AG04449 (cell line): ENCODE measurements at places on chromosomes 4 and X.
A peak's percentile ranks its signal among the peaks of the same experiment; 100 is the strongest.

DNA sequence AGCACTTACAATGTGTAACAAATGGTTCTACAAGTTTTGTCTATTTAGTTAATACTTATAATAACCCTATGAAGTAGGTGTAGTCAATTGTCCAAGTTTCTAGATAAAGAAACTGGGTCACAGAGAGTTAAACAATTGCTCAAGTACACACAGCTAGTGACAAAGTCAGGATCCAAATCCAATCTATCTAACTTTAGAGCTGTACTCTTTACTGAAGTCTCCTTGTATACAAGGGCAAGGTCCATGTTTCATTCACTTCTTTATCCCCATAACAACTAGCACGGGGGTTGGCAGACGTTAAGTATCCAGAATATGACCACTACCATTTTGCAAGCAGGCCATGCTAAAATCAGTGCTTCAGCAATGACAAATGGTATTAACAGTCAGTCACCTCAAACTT, 141.0 kb downstream of the CHM start:
- DNase-seq: no peak

GRCh38 chr4:82431831-82432230, 1.4 kb downstream of the ENOPH1 start:
- no peak for DNase-seq

DNA sequence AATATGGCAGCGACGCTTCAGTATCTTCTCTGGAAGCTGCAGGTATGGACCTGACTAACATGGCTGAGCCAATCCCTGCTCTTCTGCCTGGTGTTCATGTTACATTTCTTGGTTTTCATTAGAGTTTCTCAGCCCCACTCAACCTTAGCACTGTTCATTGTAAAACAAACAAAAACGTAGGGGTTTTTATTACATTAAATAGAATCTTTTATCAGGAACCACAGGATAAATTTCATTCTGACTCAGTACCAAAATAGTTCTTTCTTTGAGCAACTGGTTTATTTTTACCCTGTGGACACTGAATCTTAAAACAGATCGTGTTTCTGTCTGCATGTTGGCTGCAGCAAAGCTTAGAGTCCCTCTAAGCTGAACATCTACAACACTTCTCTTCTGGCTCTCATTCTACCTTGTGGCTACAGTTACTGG, 27.1 kb downstream of the FHIP1A start:
- peak; percentile 10 for DNase-seq

DNA sequence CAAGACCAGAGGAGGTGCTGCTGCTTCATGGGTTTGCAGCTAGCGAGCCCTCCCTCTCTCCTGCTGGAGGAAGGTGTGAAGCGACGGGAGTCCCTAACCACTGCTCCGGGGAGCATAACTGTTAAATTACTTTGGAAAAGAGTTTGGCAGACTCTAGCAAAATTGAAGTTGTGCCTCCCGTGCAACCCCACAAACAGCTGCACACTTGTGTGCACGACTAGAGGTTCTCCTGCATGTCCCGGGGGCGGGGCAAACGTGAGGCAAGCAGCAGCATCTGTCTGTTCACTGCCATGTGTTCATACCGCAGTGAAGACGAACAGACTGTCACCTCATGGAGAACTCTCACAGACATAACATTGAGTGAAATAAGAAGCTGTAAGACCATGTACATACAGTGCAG, 34.5 kb downstream of the TNIP2 start:
- no peak for DNase-seq

GRCh38 chr4:3649491-3649890, 116.7 kb upstream of the ADRA2C start:
- DNase-seq: no peak

GRCh38 chr4:125434136-125434535, 119.4 kb downstream of the FAT4 start:
- no peak for DNase-seq

DNA sequence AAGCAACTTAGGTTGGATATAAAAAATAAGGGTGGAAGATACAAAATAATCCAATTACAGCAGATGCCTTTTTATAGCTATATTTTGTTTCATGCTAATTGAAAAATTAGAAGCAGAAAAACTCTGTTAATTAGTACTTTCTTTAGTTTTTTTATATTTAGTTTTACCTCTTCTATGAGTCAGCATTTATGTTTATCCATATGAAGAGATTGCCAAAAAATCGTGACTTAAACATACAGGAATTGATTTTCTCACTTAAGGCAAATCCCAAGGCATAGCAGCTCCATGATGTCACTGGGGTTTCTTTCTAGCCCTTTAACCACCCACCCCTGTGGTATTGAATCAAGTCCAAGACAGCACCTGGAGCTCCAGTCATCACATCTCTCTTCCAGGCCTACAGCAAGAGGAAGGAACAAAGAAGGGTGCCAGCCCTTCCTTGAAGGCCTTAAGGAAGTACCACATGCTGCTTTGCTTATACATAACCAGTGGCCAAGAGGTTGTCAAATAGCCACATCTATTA, 365.8 kb upstream of the TENM3 start:
- DNase-seq: peak; percentile 55

GRCh38 chr4:6898763-6899162, 10.9 kb upstream of the TBC1D14 start:
- no peak for DNase-seq

- no peak for DNase-seq
Observed at GRCh38 chrX:103756736-103757135, 19.9 kb upstream of the PLP1 start.

- no peak for DNase-seq
Observed at GRCh38 chr4:57039345-57039744, 60.6 kb downstream of the POLR2B start.

DNA sequence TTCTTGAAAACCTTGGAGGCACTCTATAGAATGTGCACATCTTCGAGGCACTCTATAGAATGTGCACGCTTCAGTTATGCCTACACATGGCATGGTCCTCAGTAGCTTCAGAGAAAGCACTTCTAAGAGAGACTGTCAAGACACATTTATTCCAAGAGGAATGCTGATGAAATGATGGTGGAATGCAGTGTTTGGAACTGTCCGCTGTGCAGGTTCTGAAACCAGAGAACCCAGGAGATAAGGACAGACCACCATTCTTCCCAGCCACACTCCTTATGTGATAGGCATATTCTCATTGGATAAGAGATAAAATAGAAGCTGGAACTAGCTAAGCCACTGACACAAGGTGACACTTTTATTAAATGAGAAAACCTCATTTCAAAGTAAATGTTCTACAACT, 263.3 kb downstream of the NLGN4X start:
- no peak for DNase-seq

GRCh38 chr4:152509595-152510225, 26.2 kb downstream of the FBXW7 start:
- DNase-seq: no peak

DNA sequence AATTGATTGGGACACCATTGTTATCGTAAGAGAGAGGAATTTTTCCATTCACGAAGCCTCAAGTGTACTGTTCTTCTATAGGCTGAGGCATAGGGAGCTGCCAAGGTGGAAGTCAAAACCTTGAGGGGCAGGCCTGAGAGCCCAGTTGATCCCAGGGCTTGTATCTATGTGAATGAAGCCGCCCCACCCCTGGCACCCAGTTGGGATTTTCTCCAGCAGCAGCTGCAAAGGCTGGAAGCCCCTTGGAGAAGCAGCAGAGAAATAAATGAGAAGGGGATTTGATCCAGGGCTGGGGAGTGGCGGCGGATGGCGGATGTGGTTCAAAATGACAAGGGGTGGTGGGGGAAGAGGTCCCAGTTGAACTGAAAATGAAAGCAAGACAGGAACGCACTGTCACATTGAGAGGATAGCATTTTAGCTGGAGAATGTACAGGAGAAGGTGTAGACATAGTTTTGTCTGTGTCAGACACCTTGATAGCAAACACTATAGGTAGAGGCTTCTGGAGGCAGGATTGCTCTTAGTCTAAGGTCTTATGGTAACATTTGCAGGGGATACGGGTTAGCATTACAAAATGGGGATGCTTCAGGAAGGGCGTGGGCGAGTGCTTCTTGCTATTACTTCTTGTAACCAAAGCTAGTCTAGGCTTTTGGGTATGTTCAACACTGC, 32.6 kb downstream of the DOCK11 start:
- no peak for DNase-seq

- DNase-seq: no peak
Observed at GRCh38 chr4:38673130-38673978, 9.4 kb downstream of the KLF3 start.

GRCh38 chr4:15982842-15983524, 20.0 kb upstream of the FGFBP2 start:
- DNase-seq: no peak

GRCh38 chrX:38664285-38664684, 102.9 kb downstream of the TSPAN7 start:
- peak; percentile 0 for DNase-seq
